ENCODE measurements at places on chromosomes 3 and 15. TPM values are rescaled to one million over a fixed set of nuclear protein-coding genes. Genes with fewer than 3 reads are reported as not detected.

- DNase-seq = no peak
Measured at GRCh38 chr3:171663805-171664204, 146.5 kb downstream of the PLD1 start.

DNA sequence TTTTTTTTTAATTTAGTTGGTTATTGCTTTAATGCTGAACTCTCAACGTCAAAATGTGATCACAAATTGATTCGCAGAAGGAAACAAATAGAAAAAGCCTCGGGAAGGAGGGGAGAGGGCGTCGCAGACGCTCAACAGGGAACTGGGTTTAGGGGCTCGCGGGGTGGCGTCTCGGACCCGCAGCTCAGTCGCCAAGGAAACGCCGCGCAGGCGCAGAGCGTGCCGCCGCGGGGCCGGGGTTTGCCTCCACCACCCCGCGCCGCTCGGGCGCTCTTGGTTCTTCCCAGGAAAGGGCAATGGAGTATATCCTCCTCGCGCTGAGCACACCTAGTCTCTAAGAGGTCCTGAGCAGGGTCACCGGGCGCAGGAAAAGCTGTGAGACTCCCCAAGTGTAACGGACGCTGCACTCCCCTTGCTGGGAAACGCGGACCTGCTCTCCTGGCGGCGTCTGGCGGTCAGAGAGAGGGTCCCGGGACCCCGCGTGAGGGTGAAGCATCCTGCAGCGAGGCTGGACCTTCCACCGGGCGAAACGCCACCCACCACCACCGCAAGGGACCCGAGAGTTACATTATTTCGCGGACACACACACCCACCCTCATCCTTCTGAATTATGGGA lies 753 bp downstream of the PLCH1 start:
- peak; percentile 73 for DNase-seq

- no peak for DNase-seq
Measured at GRCh38 chr3:151895478-151896241, 22.2 kb downstream of the SUCNR1 start.

DNA sequence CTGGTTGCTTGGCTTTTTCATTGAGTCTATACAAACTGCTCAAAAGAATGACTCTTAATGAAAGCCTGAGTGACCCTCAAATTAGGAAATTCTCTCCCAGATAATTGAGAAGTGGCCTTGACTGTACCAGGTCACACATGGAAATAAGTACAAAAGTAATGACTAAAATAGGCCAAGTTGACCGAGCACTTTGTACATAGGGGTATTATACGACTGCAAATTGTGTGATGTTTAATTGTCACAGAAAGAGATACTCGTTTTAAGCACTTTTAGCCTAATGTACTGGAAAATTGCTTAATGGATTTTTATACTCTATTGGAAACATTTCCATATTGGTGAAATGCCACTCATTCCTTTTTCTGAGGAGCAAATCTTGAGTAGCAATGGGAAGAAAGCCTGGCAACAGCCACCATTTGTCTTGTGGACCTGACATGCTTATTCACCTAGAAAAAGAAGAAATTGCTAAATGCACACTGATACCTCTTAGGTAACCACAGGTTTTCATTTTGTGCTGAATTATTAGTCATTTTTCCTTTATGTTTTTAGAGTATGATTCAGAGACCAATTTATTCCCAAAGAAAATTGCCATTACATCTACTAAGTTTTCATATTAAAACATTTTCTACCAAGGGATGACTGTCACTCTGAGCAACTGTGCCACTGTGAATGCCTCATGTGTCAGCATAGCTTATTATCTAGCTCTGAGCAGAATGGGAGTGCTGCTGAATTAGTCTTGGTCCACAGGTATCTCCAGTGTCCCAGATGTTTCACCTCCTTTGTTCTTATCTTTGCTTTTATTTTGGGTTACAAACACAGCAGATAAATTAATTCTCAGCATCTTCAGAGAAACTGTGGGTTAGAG lies 8.9 kb upstream of the PXK start:
- no peak for DNase-seq

DNA sequence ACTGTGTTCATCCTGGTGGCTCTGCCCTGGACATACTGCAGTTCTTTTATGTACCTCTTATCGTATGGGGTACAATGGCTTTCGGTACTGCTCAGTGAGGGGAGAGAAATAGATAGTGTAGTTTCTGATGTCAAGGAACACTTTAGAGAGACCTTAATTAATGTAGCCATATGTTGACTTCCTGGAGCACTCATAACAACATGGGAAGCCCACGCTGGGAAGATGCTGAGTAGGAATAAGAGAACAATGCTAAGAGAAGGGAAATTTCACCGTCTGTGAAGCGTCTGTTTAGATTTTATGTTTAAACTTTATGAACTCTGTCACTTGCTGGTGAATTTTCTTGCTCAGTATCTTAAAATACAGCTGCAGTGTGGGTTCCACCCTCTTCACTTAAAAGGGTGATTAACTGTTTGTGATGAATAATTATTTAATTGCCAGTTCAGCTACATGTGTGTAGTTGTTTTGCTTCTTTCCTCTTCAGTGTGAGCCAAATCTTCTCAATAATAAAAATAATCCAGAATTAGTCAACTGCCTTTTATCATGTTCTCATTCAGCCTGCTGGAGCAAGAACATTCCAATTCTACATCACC lies 373.1 kb upstream of the TPRG1 start:
- DNase-seq = no peak

GRCh38 chr3:118213892-118214291 lies 820.8 kb downstream of the IGSF11 start:
- no peak for DNase-seq

DNA sequence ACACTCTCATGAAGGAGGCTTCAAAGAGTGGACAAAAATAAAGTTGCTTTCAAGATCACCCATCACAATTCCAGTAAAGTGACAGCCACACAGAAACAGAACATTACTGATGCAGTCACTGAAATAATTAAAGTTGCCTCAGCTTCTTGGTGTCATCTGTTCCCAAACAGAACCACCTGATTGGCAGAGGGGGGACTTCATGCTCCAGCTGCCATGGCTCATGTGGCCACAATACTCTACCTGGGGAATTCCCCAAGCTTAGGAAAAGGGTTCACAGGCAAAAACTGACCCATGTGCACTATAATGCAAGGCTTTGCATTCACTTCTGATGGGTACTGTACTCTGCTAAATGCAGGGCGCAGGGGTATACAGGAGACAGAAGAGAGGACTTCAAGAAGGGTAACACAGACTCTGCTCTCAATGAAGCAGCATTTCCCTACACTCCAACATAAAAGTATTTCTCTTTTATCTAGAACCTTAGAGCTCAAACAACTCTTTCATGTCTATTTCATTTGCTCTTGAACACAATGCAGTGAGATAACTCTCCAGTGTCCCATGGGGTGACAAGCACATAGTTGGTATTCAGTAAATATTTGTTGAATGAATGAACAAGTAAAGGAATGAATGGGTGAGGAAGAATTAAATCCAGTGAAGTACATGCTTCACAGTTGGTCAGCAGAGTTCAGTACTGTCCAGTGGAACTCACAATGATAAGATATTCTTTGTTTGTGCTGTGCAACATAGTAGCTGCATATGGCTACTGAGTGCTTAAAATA lies 8.6 kb upstream of the CTNNB1 start:
- no peak for DNase-seq

DNA sequence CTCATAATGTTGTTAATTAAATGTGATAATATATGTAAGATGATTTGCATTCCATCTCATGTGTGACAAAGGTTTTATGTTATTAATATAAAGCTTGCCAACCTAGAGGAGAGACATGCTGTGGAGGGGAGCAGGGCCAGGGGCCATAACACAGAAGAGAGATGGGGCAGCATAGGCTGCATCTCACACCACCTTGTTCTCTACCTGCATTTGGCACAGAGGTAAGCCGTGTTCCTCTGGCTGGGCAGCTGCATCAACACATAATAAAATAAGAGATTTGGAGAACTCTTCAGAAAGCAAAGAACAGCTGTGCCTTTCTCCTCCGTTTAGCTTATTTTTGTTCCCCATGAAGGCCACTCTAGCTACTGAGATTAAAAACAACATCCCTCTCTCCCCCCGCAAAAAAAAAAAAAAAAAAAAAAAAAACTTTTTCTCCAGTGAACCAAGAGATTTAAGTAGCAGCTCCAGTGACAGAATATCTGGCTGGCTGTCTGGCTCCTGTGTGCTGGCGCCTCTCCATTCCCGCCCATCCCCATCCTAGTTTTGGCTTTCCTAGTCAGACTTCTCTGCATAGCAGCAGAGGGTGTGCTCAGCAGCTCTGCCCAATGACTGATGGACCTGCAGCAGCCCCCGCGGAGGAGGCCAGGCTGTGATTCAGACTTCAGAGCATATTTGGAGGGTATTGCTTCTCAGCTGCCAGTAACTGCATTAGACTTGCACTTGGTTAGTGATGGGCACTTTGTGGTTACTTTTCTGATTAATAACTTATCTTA lies 52.2 kb upstream of the STXBP5L start:
- peak; percentile 39 for DNase-seq

GRCh38 chr15:28097656-28098359 lies 1.3 kb downstream of the OCA2 start:
- no peak for DNase-seq

DNA sequence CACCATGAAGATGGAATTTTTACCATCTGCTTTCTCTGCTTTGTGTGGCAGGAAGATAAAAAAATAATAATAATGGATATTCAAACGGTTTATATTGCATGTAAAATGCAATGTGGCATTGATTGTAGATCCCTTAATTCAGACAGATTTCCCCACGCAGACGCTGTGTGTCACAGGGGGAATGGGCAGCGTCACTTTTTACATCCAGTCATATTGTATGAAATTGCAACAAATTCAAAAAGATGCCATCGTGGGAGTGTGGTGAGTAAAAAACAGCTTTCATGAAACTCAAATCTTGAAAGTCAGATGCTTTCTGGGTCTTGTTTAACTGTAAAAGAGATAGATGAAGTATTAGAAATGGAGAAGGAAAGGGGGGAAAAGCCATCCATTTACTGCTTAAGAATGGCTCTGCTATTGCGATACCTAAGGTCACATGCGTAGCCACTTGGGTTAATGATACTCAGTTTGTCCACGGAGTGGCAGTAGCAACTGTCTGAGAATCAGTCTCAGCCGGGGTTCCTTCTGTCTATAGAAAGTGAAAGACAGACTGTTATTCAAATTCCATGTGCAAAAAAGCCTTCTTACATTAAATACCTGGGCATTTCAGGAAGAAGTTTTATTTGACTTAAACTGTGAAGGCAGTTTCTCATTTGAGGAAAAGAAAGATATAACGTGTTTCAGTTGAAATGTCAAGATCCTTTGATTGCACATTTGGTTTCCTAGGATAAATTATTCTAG lies 28.5 kb downstream of the BTD start:
- no peak for DNase-seq

- DNase-seq = no peak
Measured at GRCh38 chr15:62644889-62645742, 397.4 kb upstream of the TPM1 start.

GRCh38 chr3:169659096-169659819 lies 4.3 kb downstream of the MECOM start:
- DNase-seq = peak; percentile 68

- no peak for DNase-seq
Measured at GRCh38 chr3:88219138-88219792, 69.5 kb downstream of the C3orf38 start.

GRCh38 chr15:29142129-29142747 lies 127.4 kb downstream of the NSMCE3 start:
- peak; percentile 19 for DNase-seq

DNA sequence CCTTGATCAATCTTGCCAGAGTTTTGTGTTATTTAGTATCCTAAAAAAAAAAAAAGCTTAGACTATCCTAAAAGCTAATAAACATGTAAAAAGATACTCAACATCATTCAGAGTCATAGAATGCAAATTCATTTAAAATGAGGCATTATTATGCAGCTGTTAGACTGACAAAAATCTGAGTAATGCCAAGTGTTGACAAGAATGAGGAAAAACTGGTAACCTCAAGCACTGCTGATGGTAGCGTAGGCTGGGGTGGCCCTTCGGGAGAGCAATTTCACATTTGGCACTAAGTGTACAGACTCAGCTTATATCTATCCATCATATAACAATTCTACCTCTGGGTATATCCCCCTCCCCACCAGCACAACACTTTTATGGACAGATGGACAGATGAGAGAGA lies 280.4 kb downstream of the RAP2B start:
- DNase-seq = no peak

DNA sequence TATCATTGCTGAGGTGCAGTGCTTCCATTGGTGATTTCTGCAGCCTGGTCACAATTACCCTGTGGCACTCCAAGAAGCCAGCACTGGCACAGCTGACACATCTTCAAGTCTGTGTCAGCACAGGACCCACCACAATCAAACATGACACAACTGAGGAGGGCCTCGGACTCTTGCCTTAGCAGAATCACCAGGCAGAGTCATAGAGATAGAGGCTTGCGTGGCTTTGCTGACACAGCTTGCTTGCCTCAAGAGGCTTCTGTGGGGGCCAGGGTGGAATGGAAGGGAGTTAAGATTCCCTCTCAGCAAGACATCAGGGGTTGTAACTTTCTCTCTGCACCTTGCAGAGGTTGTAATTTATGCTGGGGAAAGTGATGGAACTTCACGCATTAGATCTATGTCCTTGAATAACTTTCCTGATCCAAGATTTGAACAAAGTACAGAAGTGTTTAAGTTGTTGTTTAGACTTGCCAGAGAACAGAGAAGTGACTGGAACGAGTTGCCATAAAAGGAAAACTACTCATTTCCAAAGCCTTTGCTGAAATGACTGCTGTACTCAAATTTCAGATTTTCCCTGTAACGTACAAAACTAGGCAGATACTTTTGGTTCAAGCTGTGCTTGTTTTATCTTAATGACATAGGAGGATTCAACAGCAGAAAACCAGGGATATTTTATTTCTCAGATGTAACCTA lies 170.7 kb downstream of the DIPK2A start:
- no peak for DNase-seq

- no peak for DNase-seq
Measured at GRCh38 chr3:126682009-126682408, 22.0 kb upstream of the CHCHD6 start.

DNA sequence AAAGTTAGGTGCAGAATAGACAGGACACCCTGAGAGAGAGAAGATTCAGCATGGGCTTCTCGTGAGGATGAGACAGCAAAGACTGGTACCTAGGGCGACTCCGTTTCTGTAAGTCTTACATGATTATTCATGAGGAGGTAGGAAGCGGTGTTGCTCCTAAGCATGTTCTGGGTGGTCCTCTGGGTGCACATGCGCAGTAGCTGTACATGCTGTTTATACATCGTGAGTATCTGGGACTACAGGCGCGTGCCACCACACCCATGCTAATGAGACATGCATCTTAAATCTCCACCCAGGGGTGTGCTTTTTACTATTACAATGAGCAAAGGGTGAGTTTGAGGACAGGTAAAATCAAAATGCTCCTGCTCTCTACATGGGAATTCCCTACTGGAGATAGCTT lies 12.3 kb downstream of the ALPK3 start:
- no peak for DNase-seq

- DNase-seq = no peak
Measured at GRCh38 chr15:46502667-46503066, 867.8 kb downstream of the SQOR start.

GRCh38 chr3:126287536-126288241 lies 69.5 kb downstream of the KLF15 start:
- DNase-seq = peak; percentile 81

GRCh38 chr3:156350781-156351180 lies 204.1 kb downstream of the SSR3 start:
- no peak for DNase-seq

PARP16 gene
- 4.4 TPM for total RNA-seq

ZNF621 gene
- 9.3 TPM for total RNA-seq

CYP1A2 gene
- total RNA-seq = not detected

ZNF860 gene
- 0.08 TPM for total RNA-seq

DZIP1L gene
- total RNA-seq = 4.1 TPM

SCG3 gene
- not detected for total RNA-seq

GHSR gene
- not detected for total RNA-seq

CHST13 gene
- 0.11 TPM for total RNA-seq

C3orf33 gene
- total RNA-seq = 7.0 TPM

Data from Right ventricle myocardium superior (tissue), 1 donor.